BE2C (cell line): ENCODE measurements at places on chromosomes 7 and 10.
A peak's percentile ranks its signal among the peaks of the same experiment; 100 is the strongest.

- peak; percentile 44 for DNase-seq
These were observed 120.2 kb upstream of the CTTNBP2 start for GRCh38 chr7:117993377-117994003.

- no peak for DNase-seq
These were observed 171.4 kb downstream of the PTN start for GRCh38 chr7:137172105-137172590.

GRCh38 chr7:31126976-31127375, 74.9 kb downstream of the ADCYAP1R1 start:
- no peak for DNase-seq

DNA sequence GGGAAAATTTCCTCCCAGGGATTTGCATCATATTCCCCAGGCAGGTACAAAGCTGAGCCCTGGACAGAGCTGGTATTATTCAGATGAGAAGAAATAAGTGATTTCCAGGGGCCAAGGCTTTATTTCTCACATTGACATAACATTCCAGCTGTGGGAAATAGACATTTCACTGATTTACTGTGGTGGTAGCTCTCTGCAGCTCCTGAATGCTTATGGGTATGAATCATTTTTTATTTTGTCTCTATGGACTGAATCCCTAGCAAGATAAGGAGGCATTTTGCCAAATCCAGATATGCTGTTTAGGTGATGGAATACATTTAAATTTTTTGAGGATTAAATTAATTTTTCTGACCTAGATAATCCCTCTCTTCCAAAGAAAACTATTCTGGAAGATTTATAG, 97.9 kb downstream of the MTPN start:
- no peak for DNase-seq

DNA sequence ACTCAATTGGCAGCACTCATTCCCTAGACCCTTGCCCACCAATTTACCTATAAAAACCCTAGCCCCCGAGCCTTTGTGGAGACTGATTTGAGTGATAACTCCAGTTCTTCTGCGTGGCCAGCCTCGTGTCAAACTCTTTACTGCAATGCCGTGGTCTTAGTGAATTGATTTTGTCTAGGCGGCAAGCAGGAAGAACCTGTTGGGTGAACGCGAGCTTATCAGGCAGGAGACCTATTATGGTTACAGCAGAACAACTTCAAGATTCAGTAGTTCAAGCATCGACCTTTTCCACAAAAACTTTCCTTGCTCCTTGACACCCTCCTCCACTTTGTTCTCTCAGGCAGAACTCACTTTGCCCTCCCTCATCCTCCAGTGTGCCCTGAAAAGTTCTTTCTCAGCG, 12.2 kb downstream of the SSMEM1 start:
- DNase-seq: no peak

GRCh38 chr7:8114175-8114574, 145.6 kb downstream of the GLCCI1 start:
- DNase-seq: no peak

DNA sequence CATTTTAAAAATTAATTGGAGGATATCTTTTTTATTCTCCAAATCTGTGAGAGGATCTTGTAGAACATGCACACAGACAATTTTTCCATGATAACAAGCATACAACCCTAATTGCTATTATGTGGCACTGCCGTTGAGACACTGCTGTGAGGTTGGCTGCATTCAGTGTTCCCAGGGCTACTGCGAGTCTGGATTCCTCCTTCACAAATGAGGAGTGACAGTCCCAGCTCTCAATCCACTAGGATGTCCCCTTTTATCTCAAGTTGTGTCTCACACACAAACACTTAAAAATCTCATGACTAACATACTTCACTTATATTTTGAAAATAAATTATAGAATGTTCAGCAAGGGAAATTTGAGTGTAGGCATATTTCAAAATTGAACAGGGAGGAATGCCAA, 14.1 kb downstream of the NEUROD6 start:
- DNase-seq: no peak

DNA sequence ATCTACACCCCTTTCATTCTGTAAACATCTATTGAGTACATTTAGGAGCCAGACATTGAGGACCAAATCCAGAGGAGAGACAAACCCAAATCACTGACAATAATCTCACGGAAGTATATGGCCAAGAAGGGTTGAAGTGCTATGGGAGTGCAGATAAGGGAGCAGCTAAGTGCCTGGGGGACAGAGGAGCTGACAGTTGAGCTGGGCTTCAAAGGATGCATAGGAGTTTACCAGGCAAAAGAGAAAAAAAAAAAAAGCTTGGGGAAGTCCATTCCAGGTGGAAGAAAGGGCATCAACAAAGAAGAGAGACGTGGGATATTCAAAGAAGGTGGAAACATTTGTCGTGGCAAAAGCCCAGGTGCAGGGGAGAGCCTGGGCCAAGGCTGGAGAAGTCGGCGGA, 60.5 kb upstream of the NANOS1 start:
- DNase-seq: no peak

DNA sequence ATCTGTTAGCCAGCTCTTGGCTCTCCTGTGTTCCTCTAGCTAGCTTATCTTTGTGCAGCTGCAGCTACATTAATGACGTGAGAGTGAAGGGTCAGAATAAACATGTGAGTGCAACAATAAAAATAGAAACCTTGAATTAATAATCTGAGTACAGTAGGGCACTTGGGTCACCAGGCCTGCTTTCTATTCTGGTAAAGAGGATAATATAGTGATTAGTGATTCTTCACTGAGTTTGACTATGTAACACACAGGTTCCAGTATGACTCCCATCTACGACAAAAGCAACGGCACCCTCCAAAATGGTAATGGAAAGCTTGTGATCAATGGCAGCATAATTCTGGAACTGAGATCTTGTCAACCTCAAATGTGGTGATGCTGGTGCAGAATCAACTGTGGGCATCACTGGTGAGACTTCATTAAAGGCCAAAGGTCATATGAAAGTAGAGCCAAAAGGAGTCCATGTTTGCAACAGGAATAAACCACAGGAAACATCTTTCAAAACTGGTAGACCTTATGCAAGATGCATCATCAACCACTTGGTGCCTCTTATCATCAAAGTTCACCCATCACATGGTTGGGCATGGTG, 77.6 kb downstream of the NRBF2 start:
- DNase-seq: no peak
